ENCODE measurements at places on chromosomes 1 and 21.

- DNase-seq, result no peak
Observed at GRCh38 chr21:14526836-14527695, 19.0 kb downstream of the SAMSN1 start.

DNA sequence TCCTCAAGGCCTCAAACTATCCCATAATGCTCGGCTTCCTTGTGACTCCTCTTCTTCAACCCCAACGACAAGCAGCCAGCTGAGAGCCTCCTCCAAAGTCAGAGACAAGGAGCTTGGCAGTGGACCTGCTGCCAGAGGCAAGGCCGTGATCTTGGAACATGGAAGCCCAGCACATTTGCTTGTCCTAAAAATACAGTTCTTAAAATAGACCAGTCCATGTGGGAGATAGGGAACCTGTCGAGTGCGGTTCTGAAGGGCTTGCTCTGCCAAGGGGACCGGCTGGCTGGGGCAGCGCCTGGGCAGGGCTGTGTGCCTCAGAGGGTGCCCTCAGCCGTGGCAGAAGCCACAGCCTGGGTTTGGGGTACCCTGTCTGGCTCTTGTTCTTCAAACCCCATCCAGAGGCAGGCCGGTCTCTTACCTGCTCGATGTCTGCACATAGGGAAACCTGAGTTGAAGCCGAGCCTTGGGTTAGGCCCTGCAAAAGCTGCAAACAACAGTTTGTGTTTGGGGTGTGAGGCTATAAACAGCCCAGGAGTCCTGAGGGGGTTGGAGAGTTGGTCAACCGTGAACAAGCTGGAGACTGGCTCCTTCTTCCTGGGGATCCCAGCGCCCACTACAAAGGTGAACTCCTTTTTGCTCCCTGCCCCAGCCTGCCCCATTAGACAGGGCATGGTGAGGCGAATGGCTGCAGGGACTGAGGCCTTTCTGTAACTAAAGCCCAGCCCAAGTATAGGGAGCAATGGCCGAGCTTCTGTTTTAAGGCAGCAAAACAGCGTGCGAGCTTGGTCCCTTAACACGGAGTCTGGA is 228.8 kb downstream of the CAMTA1 start:
- no peak for DNase-seq

DNA sequence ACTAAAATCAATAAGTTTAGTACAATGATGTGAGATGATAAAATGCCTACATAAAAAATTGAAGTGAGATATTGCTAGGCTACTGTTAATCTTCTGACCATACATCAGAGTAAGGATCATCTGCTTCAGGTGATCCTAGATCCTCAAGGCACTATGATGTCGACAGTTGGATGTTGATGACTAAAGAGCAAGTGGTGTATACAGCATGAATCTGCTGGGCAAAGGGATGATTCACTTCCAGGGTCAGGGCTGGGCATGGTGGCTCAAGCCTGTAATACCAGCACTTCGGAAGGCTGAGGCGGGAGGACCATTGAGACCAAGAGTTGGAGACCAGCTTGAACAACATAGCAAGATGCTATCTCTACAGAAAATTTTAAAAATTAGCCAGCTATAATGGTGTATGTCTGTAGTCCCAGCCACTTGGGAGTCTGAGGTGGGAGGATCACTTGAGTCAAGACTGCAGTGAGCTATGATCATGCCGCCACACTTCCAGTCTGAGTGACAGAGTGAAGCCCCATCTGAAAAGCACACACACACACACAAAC is 24.6 kb downstream of the NUF2 start:
- DNase-seq, result no peak

GRCh38 chr1:27666791-27667254 is 5.2 kb downstream of the IFI6 start:
- no peak for DNase-seq

GRCh38 chr1:175885326-175885725 is 141.9 kb upstream of the TNR start:
- DNase-seq, result no peak

DNA sequence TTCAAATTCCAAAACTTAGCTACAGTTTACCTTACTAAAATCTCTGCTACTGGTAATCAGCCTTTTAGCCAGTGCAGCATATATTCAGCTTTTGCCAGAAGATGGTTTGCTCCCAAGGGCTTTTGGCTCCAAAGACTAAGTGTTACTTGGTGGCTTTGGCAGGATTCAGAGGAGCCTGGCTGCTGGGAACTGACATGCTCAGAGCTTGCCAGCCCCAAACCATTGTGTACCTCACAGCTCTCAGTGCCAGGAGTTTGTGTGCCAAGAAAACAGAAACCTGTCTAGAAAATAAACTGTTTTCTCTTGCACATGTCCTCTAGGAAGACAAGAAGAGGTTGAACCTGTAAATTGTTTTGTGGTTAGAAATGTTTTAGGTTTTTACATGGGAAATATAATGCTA is 315.9 kb downstream of the ST6GALNAC3 start:
- DNase-seq, result no peak

DNA sequence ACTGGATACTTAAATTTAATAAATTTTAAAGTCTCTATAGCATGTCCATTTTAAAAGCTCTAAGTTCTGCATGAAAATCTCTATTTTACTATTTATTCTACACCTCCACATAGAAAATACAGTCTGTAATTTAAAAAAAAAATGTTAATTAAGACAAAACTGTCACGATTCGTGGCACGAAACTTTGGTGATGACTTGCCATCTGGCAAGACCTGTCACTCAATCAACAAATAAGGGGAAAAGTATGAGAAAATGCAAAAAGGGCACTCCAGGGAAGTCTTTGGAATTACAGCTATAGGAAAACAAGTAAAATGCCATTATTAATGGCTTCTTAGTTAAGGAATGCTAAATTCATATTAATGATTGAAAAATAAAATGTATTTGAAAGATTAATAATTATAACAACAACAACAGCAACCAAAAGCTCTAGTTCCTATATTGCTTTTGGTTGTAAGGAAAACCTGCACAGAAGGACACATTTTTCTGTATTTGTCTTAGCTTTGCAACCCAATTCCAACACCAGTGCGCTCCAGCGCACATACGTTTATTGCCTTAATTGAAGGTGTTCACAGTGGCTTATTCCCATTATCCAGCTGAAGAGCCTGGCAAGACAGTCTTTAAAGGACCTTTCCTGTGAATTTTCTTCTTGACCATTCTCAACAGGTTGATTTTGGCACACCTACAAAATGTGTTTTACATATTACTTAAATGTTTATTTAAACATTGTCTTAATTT is 107.8 kb downstream of the PLPPR5 start:
- DNase-seq, result no peak

DNA sequence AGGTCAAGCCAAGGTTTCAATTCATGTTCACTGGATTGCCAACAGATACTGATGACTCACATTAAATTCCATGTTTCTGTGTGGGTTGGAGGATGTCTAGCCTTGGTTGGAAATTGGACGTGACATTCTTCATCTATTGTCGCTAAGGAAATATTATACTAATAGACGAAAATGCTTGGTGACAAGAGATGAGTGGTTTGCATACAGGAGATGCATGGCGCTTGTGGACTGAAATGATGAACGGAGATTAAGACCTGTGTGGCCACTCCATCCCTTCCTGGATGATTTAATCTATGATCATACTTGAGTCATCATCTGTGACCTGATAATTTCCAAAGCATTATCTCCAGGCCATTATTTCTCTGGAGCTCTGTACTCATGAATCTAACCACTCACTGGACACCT is 97.0 kb upstream of the CD34 start:
- no peak for DNase-seq

DNA sequence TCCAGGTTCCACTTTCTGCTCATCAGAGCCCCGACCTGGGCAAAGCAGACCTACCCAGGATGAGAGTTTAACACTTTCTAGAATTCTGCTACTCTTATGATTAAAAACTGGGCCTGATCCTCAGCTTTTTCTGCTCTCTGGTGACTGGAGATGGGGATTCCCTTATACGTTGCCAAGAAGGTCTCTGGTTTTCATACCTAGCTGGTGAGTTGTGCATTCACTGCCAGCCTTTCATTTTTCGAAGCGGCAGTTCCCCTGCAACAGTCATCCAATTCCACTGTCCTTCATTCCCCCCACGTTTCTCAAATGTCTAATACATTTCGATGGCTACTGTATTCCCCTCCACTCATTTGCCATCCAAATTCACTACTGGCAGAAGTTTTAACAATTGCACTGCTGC is 135.3 kb downstream of the ADSS2 start:
- no peak for DNase-seq

GRCh38 chr1:46667782-46668760 is at the start of gene ATPAF1:
Gene ATPAF1 (minus strand): TSS chr1:46668364. CDS start chr1:46668322, 42 bp downstream.
- DNase-seq, result peak; percentile 60

- DNase-seq, result no peak
Observed at GRCh38 chr1:161480381-161481035, 24.7 kb upstream of the FCGR2A start.

DNA sequence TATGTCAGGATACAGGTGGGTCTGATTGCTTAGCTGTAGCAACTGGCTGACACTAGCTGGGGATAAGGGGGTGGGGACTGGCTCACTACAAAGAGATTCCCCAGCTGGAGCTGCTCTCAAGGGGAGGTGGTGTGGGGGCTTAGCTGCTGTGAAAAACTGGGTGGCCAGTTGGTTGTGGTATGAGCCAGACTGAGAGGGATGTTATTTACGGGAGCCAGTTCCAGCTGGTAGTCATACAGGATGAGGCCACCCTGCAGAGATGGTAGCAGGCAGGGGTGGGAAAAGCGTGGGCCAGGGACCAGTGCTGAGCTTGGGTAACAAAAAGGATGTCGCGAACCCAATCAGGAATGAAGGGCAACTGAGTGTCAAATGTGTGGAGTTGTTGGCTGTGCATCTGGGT is 204.0 kb upstream of the C21orf91 start:
- DNase-seq, result no peak

GRCh38 chr1:22369294-22370189 is 82.1 kb upstream of the ZBTB40 start:
- DNase-seq, result no peak

GRCh38 chr1:67846538-67846937 is 13.3 kb upstream of the GNG12 start:
- DNase-seq, result no peak

- DNase-seq, result no peak
Observed at GRCh38 chr1:31397360-31398095, 15.5 kb upstream of the SERINC2 start.

- no peak for DNase-seq
Observed at GRCh38 chr21:38734646-38735365, 70.9 kb upstream of the ETS2 start.

GRCh38 chr1:241716915-241717656 is 65.0 kb downstream of the WDR64 start:
- DNase-seq, result no peak

- DNase-seq, result no peak
Observed at GRCh38 chr1:208437401-208437800, 193.2 kb upstream of the PLXNA2 start.

- no peak for DNase-seq
Observed at GRCh38 chr21:21156957-21157356, 158.7 kb downstream of the NCAM2 start.

DNA sequence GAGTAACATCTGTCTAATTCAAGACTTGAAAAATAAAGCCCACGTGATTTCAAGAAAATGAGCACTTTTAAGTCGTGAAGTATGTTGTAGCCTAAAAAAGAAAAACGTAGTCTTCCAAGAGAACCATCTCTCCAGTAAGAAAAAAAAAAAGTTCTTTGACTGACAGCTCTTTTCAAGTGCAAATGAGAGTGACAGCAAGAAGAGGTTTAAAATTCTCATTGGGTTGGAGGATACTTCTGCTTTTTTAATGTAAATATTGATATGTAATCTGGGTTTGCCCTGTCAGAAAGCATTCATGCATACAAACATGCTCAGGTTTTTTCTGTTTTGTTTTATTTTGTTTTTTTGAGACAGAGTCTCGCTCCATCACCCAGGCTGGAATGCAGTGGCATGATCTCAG is 32.3 kb upstream of the PRDM2 start:
- DNase-seq, result no peak

DNA sequence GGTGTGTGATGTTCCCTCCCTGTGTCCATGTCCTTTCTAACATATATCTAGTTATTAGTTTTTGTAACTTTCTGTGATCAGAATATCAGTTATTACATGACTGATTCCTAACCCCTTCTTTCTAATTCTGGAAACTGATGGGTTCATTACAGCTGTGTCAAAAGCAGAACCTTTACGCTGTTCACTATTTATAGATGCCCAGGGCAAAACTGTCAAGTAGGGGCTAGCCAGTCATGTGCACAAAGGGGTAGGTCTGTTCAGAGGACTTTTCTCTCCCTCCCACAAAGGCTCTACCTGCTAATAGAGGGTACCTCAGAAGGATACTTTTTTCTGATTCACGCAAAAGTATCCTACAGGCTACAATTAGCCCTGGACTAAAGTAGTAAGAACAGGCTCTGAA is 79.2 kb downstream of the NRDC start:
- DNase-seq, result no peak

GRCh38 chr1:206905295-206906164 is 8.3 kb downstream of the IL24 start:
- no peak for DNase-seq

GRCh38 chr1:221011145-221011544 is 131.9 kb downstream of the HLX start:
- DNase-seq, result no peak

GRCh38 chr1:61318319-61319125 is 236.2 kb downstream of the NFIA start:
- no peak for DNase-seq

- DNase-seq, result no peak
Observed at GRCh38 chr1:192830595-192831246, 21.9 kb downstream of the RGS2 start.

DNA sequence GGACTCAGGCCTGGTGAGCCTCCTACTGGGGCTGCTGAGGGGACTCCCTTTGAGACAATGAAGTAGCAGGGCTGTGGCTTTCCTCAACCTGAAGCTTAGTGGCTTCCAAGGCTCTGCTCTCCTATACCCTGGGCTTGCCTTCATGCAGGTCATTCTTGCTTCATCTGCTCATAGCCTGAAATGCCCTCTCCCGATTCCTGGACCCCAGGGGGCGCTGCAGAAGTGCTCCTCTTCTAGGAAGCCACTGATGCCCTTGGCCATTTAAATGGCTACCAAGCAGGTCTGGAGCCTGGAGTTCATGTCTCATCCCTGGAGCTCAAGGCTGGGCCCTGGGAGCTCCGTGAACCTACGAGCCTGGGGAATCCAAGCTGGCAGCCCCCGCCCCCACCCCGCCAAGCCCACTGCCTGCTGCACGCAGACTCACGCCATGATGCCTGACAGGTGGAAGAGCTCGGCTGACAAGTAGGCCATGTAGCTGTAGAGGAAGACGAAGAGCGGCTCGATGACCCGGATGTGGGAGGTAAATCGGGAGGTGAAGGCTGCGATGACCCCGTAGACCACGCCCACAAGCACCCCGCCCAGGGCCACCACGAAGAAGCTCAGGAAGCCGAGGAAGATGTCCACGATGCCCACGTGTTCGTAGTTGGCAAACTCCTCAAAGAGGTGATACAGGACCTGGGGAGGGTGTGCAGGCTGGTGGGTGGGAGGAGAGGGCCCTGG is 45.7 kb downstream of the SLC9A1 start:
- peak; percentile 73 for DNase-seq

Data from HuH-7 (cell line).